ENCODE measurements at places on chromosomes 1 and 21.
A peak's percentile ranks its signal among the peaks of the same experiment; 100 is the strongest.

DNA sequence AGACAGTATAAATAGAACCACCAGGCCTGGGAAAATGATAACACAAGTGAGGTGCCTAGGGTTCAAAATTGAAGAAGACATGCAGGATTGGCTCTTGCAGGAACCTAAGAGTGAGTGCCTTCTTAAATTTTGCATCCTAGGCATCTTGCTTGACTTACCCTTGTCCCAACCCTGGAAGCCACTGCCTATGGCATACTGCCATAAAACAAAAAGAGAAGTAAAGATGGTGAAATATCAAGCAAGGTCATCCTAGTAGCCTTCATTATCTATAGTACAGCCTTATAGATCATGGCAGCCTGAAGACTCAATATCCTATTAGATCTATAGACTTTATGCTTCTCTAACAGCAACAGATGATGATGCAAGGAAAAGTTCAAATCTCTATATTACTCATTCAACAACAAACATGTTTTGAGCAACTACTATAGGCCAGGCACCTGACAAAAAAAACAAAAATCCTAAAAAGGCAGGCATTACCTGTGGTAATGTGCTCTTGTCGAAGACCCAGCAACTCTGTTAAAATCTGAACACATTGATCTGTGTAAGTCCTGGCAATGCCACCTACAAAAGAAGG, 6.3 kb downstream of the AP4B1 start:
- DNase-seq, result no peak

DNA sequence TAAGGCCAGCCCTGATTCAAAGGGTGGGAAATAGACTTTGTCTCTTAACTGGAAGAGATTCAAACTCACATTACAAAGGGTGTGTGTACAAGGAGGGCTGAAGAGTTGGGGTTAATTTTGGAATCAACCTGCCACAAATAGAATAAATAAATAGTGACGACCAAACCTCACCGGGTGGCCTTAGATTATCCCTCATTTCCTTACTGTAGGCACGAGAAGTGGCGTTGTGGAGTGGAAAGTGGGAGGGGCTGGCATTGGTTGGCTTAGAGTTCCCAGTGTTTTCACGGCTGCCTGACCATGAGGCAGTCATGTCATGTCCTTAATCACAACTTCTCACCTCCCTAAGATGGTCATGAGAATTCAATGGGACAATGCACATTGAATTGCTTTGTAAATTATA, 21.3 kb upstream of the RUNX1 start:
- no peak for DNase-seq

DNA sequence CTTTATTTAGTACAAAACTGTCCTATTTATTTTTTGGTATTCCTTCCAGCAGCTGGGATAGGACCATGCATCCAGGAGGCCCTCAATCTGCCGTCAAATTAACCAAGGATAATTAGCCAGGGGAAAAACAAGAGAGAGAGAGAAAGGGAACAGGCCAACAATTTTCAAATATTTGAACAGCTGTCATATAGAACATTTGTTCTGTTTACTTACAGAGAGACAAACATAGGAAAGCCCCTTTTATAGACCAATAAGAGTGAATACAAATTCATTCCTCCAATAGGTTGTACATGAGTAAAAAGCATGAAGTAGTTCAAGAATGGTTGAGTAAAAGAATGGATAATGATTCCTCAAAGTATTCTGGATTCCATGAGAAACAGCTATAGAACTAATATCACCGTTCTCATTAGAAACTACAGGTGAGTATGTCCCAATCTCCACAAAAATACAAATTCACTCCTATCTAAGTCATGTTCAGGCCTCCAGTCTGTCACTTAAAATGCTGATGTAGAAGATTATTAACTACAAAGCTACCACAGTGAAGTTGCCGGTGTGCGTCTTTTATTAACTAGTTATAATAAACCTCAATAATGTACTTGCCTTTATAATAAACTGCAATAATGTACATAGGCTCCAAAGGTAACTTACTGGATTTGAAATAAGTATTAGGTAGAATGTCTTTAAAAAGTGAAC, 64.8 kb upstream of the GNG4 start:
- DNase-seq, result no peak

GRCh38 chr1:61839679-61840078, 97.4 kb downstream of the PATJ start:
- no peak for DNase-seq

GRCh38 chr1:174301295-174302077, 142.2 kb downstream of the RABGAP1L start:
- no peak for DNase-seq

- DNase-seq, result no peak
Observed at GRCh38 chr21:14740692-14741091, 194.6 kb upstream of the SAMSN1 start.

GRCh38 chr1:42266253-42267135, 68.5 kb downstream of the FOXJ3 start:
- DNase-seq, result no peak

DNA sequence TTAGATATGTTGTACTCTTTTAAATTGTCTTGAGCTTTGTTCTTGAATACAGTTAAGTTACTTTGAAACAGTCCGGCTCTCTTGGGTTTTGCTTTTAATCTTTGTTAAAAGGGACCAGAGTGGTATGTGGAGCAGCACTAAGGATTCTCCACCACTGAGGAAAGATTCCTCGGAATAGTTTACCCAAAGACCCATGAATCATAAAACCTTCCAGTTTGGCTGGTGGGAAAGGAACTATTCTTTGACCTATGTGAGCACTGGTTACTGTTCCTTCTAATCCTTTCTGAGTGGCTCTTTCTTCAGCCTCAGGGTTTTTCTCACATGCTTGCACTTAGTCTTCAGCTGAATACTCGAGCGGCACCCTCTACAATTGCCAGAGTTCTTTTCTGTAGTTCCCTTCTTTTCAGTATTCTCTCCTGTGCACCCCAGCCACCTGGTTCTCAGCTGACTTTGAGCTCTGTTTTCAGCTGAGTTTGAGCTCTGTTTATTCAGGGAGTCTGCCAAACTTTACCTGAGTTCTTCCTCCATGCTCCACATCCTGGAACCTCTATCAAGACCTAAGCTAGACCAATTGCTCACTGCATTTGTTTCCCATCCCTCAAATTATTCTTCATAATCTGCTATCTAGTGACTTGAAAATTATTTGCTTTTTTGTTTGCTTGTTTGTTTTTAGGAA, 253.8 kb upstream of the PLXNA2 start:
- no peak for DNase-seq

GRCh38 chr1:115977499-115978258, 1.4 kb downstream of the SLC22A15 start:
- DNase-seq, result no peak

- no peak for DNase-seq
Observed at GRCh38 chr1:27016376-27016775, 3.7 kb upstream of the TENT5B start.

DNA sequence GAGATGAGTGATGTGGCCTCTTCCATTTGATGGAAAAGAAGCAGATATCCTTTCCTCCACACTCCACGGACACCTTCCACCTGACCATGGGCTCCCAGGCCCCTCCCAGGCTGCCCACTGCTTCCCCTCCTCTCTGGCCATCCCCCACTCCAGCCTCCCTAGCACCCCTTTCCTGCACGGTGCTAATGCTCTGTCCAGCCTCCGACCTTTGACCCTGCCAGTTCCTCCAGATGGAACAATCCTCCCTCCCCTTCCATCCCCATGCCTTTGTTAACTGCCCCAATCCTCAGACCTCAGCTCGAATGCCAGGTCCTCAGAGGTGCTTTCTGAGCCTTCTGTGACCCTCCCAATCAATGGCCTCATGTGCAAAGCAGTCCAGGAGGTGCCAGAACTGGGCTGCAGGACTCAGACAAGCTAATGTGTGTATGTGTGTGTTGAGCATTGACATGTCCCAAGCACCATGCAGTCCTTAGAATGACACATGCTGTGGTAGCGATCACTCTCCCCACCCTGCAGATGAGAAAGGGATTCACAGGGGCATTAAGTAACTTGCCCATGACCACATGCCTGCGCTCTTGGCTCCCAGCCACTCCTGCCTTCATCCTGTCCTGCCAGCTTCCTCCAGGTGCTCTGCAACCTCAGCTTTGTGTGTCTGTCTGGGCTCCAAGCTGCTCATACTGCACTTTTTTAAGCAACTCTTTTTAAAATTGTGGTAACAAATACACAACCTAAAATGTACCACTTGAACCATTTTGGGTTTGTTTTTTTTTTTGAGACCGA, 63.5 kb upstream of the EDN2 start:
- DNase-seq, result no peak

DNA sequence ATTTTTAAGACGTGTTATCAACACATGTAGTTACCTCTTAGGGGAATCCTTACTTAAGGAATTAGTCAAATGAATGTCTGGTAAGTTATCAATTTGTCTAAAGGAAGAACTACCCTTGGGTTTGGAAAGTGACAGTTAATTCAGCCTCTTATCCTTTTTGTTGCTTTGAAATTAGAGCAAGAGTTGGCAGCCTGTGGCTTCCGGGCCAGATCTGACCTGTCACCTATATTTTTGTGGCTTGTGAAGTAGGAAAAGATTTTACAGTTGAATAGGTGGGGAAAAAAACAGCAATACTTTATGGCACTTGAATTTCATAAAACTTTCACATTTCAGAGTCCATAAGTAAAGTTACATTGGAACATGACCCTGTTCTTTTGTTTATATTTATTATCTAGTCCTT, 5.5 kb downstream of the MRPS6 start:
- DNase-seq, result peak; percentile 12

DNA sequence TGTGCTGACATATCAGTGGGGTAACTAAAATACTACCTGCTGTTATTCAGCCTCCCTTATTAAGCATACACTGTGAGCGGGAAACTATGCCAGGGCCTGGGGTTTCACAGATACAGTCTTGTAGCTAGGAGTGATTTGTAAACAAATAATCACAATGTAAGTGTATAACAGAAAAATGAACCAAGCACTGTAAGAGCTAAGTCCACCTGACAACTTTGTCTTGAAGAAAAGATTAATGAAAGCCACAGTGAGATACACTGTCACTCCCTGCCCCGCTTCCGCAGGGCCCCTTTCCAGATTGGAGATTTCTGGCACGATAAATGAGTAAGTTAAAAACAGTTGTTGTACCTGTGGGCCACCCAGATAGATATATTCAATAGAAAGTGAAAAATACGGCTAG, 4.8 kb downstream of the RCAN3 start:
- DNase-seq, result no peak

Measured in stimulated activated CD8-positive, alpha-beta memory T cell treated with anti-CD3 and anti-CD28 coated beads, Interleukin-4, amount 100 ng/mL, for 1 hour (primary cell).